ENCODE measurements at places on chromosomes 4 and X. TPM values are rescaled to one million over a fixed set of nuclear protein-coding genes. Genes with fewer than 3 reads are reported as not detected.

STBD1 gene
- total RNA-seq, result 0.09 TPM

ADGRG4 gene
- not detected for total RNA-seq

DNA sequence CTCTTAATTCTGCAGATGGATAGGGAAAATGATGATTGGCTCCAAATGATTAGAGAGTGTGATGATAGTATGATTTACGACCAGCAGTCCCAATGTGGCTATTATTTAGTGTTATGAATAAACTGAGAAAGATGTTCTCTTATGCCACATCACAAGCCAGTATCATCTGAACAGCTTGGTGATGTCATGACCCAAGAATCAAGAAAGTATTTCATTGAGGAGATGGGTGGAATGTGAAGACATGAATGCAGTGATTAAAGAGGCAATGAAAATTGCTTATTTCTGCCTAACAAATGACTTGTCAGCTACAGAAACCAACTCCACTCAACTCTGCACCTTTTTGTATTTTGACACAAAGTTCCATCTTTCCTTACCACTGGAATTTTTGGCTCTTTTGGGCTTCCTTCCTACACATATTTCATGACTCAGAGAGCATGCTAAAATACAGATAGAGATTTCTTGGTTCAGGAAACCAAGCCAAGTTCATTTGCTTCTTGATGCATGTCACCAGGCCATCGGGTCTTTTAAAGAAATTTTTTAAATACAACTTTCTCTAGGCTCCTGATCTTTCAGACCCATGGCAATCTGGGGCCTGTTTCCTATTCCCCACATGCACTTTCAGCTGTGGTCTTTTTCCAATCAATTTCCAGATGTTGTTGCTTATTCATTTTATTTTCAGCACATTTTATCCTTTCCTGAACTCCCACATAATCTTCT lies 174.2 kb downstream of the HHIP start:
- H3K27ac ChIP-seq, result no peak overlapping the region
- H3K4me3 ChIP-seq, result no peak overlapping the region
- no peaks in the 10 kb centered on the region for H3K4me1 ChIP-seq
- H3K27me3 ChIP-seq, result no peaks in the 10 kb centered on the region
- DNase-seq, result no peak

GRCh38 chr4:116122124-116122523 lies 963.3 kb downstream of the TRAM1L1 start:
- no peaks in the 10 kb centered on the region for H3K27me3 ChIP-seq
- H3K4me1 ChIP-seq, result no peaks in the 10 kb centered on the region
- H3K27ac ChIP-seq, result no peak overlapping the region
- H3K4me3 ChIP-seq, result no peak overlapping the region

- H3K27ac ChIP-seq, result no peak overlapping the region
- DNase-seq, result no peak
- H3K27me3 ChIP-seq, result no peaks in the 10 kb centered on the region
- no peak overlapping the region for H3K4me3 ChIP-seq
- no peaks in the 10 kb centered on the region for H3K36me3 ChIP-seq
Measured at GRCh38 chrX:138946926-138947325, 235.4 kb upstream of the FGF13 start.

TSPAN6 gene
- total RNA-seq, result not detected

DNA sequence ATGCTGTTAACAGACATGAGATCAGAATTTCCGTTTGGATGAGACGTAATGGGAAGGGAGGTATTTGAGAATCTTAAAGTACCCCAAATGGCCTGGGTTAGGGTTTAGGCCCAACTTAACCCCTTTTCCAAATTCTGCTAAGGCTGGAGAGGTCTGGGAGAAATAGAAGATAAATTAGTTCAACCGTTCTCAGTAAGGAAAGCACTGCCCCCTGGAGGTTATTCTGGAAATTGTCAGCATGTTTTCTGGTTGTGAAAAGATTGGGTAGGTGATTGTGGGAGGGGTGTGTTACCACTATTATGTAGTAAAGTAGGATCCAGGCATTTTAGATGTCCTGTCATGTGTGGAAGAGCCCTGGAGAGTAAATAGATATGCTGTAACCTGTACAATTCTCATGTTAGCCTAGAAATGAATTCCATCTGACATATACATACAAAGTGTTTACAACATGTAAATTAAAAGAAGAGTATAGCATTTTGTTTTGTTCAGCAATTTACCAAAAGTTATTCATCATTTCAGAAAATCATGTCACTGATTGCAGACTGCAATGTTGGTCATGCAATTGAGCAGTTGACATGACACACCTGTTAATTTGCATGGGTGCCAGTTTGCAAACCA lies 26.8 kb upstream of the GRXCR1 start:
- H3K27ac ChIP-seq, result no peak overlapping the region
- no peak overlapping the region for H3K4me3 ChIP-seq
- no peaks in the 10 kb centered on the region for H3K36me3 ChIP-seq
- no peaks in the 10 kb centered on the region for H3K27me3 ChIP-seq
- DNase-seq, result peak; percentile 21

SLC2A9 gene
- 2.4 TPM for total RNA-seq

GRCh38 chrX:56268888-56269287 lies 36.7 kb downstream of the KLF8 start:
- H3K36me3 ChIP-seq, result peaks cover 11% of the 10 kb centered on the region
- H3K27ac ChIP-seq, result no peak overlapping the region
- no peaks in the 10 kb centered on the region for H3K27me3 ChIP-seq
- H3K4me1 ChIP-seq, result peaks cover 9% of the 10 kb centered on the region
- no peak overlapping the region for H3K4me3 ChIP-seq

- H3K27ac ChIP-seq, result no peak within 1 kb of the TSS
- no peaks in the 10 kb centered on the region for H3K4me1 ChIP-seq
- H3K36me3 ChIP-seq, result no peaks in the 10 kb centered on the region
- DNase-seq, result no peak
Measured at GRCh38 chr4:69096111-69096656, at the start of gene UGT2B7. TSS of gene UGT2B7 (plus strand) at chr4:69096474. CDS start at chr4:69096521, 47 bp downstream.

- no peak for DNase-seq
- H3K27me3 ChIP-seq, result peaks cover 2% of the 10 kb centered on the region
- no peak overlapping the region for H3K4me3 ChIP-seq
- H3K27ac ChIP-seq, result no peak overlapping the region
- peaks cover 30% of the 10 kb centered on the region for H3K4me1 ChIP-seq
Measured at GRCh38 chr4:48781968-48782367, 1.9 kb upstream of the FRYL start.

All from activated T-helper 2 cell treated with anti-CD3 and anti-CD28 coated beads, Interferon-gamma antibody, Interleukin-2, Interleukin-4, amounts not matched to agents 10 μg/mL and 5 μg/mL and 100 μg/mL, durations not matched to agents 14 hours and 24 hours and 36 hours (primary cell).